Mesenchymal stem cell (in vitro differentiated cells and primary cell): ENCODE measurements at places on chromosomes 5 and 9.

DNA sequence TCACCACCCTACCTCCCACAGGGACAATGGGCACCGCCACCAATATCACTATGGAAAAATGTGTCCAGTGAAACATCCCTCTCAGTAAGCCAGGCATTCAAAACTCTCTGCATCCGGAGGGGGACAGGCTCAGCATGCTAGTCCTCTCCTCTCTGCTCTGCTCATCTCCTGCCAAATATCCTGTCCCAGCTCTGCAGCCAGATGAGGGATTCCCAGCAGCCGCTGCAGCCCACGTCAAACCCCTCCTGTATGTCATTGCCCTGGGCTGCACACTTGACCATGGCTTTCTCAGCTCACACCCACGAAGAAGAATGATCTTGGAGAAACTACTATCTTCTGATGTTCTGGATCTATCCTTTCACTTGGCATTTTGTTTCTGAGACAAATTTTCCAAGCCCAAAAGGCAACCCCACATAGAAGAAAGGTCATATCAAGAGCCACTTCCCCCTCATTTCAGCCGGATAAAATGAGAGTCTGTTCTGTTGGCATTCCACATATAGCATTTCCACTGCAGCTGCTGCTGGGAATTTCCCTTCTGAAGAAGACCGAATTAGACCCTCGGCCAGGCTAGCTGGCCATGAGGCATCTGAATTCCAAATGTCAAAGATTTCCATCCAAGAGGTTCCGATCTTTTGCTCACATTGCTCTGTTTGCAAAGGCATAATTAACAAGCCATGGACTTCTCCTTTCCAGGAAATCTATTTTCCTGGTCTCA, 338.0 kb downstream of the ACTL7B start:
- H3K27ac ChIP-seq, result no peak overlapping the region
- H3K4me1 ChIP-seq, result no peaks in the 10 kb centered on the region
- DNase-seq, result no peak
- no peaks in the 10 kb centered on the region for H3K27me3 ChIP-seq
- H3K4me3 ChIP-seq, result no peak overlapping the region

- no peak within 1 kb of the TSS for H3K4me3 ChIP-seq
- peaks cover 2% of the 10 kb centered on the region for H3K4me1 ChIP-seq
- no peaks in the 10 kb centered on the region for H3K27me3 ChIP-seq
Measured at GRCh38 chr5:141430332-141431113, at the start of gene PCDHGA12. TSS of gene PCDHGA12 (plus strand) at chr5:141430507. CDS start at chr5:141430760, 253 bp downstream.

GRCh38 chr9:89755821-89756220, 151.0 kb downstream of the GADD45G start:
- no peak overlapping the region for H3K4me3 ChIP-seq
- no peaks in the 10 kb centered on the region for H3K36me3 ChIP-seq
- H3K4me1 ChIP-seq, result peaks cover 11% of the 10 kb centered on the region
- peak; percentile 77 for DNase-seq
- peaks cover 15% of the 10 kb centered on the region for H3K27me3 ChIP-seq

DNA sequence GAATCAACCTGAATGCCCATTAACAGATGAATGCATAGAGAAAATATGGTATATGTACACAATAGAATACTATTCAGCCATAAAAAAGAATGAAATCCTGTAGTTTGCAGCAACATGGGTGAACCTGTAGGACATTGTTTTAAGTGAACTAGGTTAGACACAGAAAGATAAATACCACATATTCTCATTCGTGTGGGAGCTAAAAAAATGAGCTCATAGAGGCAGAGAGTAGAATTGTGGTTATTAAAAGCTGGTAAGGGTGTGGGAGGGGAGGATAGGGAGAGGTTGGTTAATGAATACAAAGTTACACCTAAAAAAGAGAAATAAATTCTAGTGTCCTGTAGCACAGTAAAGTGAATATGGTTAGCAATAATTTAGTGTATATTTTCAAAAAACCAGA, 23.5 kb downstream of the PTTG1 start:
- H3K4me1 ChIP-seq, result no peaks in the 10 kb centered on the region
- H3K27me3 ChIP-seq, result no peaks in the 10 kb centered on the region
- H3K27ac ChIP-seq, result no peak overlapping the region
- no peak overlapping the region for H3K4me3 ChIP-seq

- no peaks in the 10 kb centered on the region for H3K36me3 ChIP-seq
- peak overlapping the region; percentile 72 for H3K27ac ChIP-seq
- H3K27me3 ChIP-seq, result no peaks in the 10 kb centered on the region
- no peak overlapping the region for H3K4me3 ChIP-seq
- peak; percentile 85 for DNase-seq
- no peaks in the 10 kb centered on the region for H3K4me1 ChIP-seq
Measured at GRCh38 chr5:118791926-118792734, 196.2 kb downstream of the DTWD2 start.

GRCh38 chr5:134240421-134240962, 14.6 kb upstream of the PPP2CA start:
- no peak overlapping the region for H3K4me3 ChIP-seq
- H3K27ac ChIP-seq, result peak overlapping the region; percentile 72
- H3K36me3 ChIP-seq, result no peaks in the 10 kb centered on the region
- H3K4me1 ChIP-seq, result peaks cover 10% of the 10 kb centered on the region

DNA sequence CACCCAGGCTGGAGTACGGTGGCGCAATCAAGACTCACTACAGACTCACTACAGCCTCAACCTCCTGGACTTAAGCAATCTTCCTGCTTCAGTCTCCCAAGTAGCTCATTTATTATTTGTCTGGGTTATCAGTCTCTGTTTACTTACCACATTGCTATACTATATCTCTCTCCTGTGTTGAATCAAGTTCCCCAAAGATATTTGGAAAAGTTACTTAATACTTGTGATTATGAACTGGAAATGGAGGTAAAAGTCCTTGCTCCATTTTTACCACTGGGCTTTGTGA, 55.6 kb downstream of the ANGPTL2 start:
- no peaks in the 10 kb centered on the region for H3K36me3 ChIP-seq
- peaks cover 2% of the 10 kb centered on the region for H3K4me1 ChIP-seq
- H3K27me3 ChIP-seq, result no peaks in the 10 kb centered on the region
- peak; percentile 87 for DNase-seq
- H3K4me3 ChIP-seq, result no peak overlapping the region

DNA sequence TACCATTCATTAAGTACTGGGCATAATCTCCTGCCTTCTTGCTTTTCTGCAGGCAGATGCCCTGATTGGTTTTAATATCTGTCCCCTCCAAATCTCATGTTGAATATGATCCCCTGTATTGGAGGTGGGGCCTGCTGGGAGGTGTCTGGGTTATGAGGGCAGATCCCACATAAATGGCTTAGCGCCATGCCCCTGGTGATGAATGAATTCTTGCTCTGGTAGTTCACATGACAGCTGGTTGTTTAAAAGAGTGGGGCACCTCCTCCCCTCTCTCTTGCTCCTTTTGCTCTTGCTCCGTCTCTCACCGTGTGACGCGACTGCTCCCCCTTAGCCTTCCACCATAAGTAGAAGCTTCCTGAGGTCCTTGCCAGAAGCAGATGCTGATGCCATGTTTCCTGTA, 564.0 kb upstream of the BRINP1 start:
- no peaks in the 10 kb centered on the region for H3K27me3 ChIP-seq
- H3K27ac ChIP-seq, result no peak overlapping the region
- no peak overlapping the region for H3K4me3 ChIP-seq
- no peak for DNase-seq

- H3K36me3 ChIP-seq, result peaks cover 9% of the 10 kb centered on the region
- no peaks in the 10 kb centered on the region for H3K27me3 ChIP-seq
- peaks cover 42% of the 10 kb centered on the region for H3K4me1 ChIP-seq
- no peak overlapping the region for H3K4me3 ChIP-seq
Measured at GRCh38 chr9:129023036-129023907, 4.9 kb downstream of the SH3GLB2 start.

GRCh38 chr9:111152614-111153406, 114.5 kb upstream of the LPAR1 start:
- no peak for DNase-seq
- H3K36me3 ChIP-seq, result no peaks in the 10 kb centered on the region
- peaks cover 5% of the 10 kb centered on the region for H3K4me1 ChIP-seq
- no peaks in the 10 kb centered on the region for H3K27me3 ChIP-seq
- no peak overlapping the region for H3K27ac ChIP-seq

GRCh38 chr9:137188086-137188489, 272 bp downstream of the ANAPC2 start:
- H3K27ac ChIP-seq, result no peak overlapping the region
- peaks cover 70% of the 10 kb centered on the region for H3K36me3 ChIP-seq
- H3K27me3 ChIP-seq, result no peaks in the 10 kb centered on the region
- no peak for DNase-seq

DNA sequence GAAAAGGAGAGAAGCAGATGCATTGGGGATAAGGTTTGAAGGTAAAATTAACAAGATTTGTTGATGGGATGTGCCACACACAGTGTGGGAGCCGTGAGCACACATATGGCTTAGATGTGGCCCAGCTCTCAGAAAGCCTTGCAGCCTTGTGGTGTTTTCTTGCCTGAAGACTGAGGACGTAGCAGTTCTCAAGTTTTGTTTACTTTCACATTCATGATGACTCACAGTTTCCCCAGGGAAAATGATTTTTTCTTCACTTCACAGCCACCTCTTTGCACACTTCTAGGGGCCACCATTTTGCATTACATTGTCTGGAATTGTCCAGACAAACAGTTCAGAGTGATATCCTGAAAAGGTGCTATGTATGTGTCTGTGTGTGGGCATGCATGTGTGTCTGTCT, 126.2 kb downstream of the BASP1 start:
- peak overlapping the region; percentile 38 for H3K27ac ChIP-seq
- peak; percentile 94 for DNase-seq
- no peaks in the 10 kb centered on the region for H3K4me1 ChIP-seq
- H3K36me3 ChIP-seq, result no peaks in the 10 kb centered on the region
- H3K4me3 ChIP-seq, result no peak overlapping the region
- no peaks in the 10 kb centered on the region for H3K27me3 ChIP-seq

GRCh38 chr9:8825585-8826147, 1026.1 kb upstream of the DMAC1 start:
- no peaks in the 10 kb centered on the region for H3K27me3 ChIP-seq
- no peak overlapping the region for H3K4me3 ChIP-seq
- DNase-seq, result no peak

- H3K36me3 ChIP-seq, result no peaks in the 10 kb centered on the region
- DNase-seq, result no peak
- H3K4me1 ChIP-seq, result peaks cover under 1% of the 10 kb centered on the region
- H3K27ac ChIP-seq, result no peak overlapping the region
- H3K4me3 ChIP-seq, result no peak overlapping the region
- peaks cover 6% of the 10 kb centered on the region for H3K27me3 ChIP-seq
Measured at GRCh38 chr5:167923396-167923795, 368.0 kb upstream of the WWC1 start.

DNA sequence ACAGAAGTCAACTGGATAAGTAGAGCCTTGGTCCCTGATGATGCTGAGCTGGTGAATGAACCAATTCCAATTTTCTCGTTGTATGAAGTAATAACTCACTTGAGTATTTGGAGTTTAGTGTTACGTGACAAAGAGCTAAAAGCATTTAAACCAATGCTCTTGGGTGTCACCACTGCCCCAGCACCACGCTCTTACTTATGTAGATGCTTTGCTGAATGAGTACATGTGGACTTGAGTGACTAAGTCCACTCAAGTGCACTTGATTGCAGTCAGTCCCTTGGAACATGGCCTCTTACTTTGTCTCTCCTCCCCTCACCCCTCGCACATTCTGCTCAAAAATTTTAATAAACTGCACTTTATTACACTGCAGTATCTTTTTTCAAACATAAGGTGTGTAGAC, 184.0 kb downstream of the MAN2A1 start:
- no peaks in the 10 kb centered on the region for H3K27me3 ChIP-seq
- DNase-seq, result no peak
- H3K4me3 ChIP-seq, result no peak overlapping the region
- H3K4me1 ChIP-seq, result peaks cover 5% of the 10 kb centered on the region
- no peak overlapping the region for H3K27ac ChIP-seq
- no peaks in the 10 kb centered on the region for H3K36me3 ChIP-seq

DNA sequence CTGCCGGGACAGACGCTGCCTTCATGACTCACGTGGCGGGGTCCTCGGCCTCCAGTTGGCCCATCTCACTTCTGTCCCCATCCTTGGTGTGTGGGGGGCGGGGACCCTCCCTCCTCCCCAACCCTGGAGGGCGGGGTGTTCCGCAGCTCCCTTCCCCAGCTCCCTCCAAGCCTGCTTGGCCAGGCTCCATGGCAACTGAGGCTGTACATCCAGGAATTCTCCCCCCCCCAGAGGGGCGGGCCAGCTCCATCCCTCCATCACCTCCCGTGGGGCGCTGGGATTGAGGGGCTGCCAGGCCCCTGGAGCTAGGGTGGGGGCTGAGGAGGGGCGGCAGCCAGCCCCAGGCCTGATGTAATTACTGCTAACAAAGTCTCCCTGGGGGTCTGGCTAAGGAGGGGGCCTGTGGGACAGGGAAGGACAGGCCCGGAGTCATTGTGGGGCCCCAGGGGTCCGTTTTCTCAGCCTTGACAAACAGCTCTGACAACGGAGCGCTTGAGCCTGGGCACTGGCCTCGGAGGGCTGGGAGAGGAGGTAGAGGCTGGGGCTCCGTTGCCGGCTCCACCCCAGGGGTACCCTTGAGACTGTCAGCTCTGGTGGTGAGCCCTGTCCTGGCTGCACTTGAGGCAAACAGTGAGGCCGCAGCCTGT, 8.0 kb downstream of the DIPK1B start:
- peaks cover 48% of the 10 kb centered on the region for H3K36me3 ChIP-seq
- no peak for DNase-seq
- H3K4me3 ChIP-seq, result no peak overlapping the region
- peaks cover 36% of the 10 kb centered on the region for H3K4me1 ChIP-seq
- no peaks in the 10 kb centered on the region for H3K27me3 ChIP-seq
- H3K27ac ChIP-seq, result no peak overlapping the region

GRCh38 chr9:71734950-71735349, 33.4 kb downstream of the CEMIP2 start:
- H3K27ac ChIP-seq, result no peak overlapping the region
- peaks cover 30% of the 10 kb centered on the region for H3K36me3 ChIP-seq
- no peak overlapping the region for H3K4me3 ChIP-seq
- no peaks in the 10 kb centered on the region for H3K27me3 ChIP-seq
- DNase-seq, result no peak
- H3K4me1 ChIP-seq, result peaks cover 3% of the 10 kb centered on the region

- peak overlapping the region; percentile 78 for H3K4me3 ChIP-seq
- DNase-seq, result peak; percentile 33
- H3K27ac ChIP-seq, result peak overlapping the region; percentile 83
- H3K27me3 ChIP-seq, result peaks cover 14% of the 10 kb centered on the region
Measured at GRCh38 chr9:2622461-2623287, 1.1 kb downstream of the VLDLR start.

GRCh38 chr5:677131-678101, 15.7 kb downstream of the TPPP start:
- no peak overlapping the region for H3K4me3 ChIP-seq
- H3K36me3 ChIP-seq, result peaks cover 2% of the 10 kb centered on the region
- H3K4me1 ChIP-seq, result peaks cover 29% of the 10 kb centered on the region
- no peak for DNase-seq
- H3K27ac ChIP-seq, result no peak overlapping the region

DNA sequence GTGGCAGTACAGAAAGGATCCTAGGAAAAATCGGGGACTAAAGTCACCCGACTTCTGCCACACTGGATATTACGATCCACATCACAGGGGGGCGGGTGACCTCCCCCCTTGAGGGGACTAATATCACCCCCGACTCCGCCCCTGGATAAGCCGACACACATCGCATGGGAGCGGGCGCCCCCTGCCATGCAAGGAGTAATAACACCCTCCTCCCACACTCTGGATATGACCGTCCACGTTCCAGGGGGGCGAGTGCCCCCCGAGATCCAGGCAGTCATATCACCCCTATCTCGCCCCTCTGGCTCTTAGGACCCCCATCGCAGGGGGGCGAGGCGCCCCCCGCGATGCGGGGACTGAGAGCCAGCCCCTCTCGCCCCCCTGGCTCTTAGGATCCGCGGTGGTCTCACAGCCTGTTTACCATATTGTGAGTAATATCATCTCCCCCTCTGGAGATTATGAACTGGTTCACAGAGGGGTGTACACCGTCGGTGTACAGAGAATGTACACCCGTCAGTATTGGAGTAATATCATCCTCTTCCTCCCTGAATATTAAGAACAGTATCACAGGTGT, 423.0 kb downstream of the DIRAS2 start:
- no peaks in the 10 kb centered on the region for H3K36me3 ChIP-seq
- H3K27me3 ChIP-seq, result no peaks in the 10 kb centered on the region
- H3K4me1 ChIP-seq, result peaks cover 4% of the 10 kb centered on the region
- no peak overlapping the region for H3K27ac ChIP-seq
- no peak overlapping the region for H3K4me3 ChIP-seq
